ENCODE measurements at places on chromosomes 7 and 10.

GRCh38 chr7:45978010-45978681 lies 57.1 kb upstream of the IGFBP3 start:
- peak; percentile 77 for DNase-seq

DNA sequence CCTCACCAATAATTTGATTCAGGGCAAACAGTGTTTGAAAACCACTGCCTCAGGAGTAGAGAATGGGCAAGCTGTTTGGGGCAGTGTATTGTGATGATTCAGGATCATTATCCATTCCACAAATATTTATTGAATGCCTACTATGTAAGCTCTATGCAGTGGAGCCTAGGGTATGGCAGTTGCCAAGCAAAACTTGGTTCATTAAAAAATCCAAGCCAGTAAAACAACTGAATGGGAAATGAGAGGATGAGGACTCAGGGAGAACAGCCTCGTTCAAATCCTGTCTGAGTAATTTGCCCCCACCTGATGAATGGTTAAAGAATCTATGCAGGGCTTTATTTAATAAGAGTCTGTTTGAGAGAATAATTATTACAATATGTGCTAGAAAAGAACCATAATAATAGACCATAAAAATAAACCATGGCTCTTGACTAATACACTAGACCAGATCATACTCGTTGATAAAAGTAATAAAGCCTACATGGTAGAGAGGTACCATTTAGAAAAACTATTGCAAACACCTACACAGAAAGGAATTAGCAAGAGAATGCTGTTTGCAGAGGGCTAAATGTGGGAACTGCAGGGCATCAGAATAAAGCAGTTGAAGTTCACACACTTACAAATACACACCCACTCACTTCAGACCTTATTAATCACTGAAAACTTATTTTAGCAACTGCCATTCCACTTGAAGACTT lies 71.7 kb downstream of the CREB5 start:
- no peak for DNase-seq

DNA sequence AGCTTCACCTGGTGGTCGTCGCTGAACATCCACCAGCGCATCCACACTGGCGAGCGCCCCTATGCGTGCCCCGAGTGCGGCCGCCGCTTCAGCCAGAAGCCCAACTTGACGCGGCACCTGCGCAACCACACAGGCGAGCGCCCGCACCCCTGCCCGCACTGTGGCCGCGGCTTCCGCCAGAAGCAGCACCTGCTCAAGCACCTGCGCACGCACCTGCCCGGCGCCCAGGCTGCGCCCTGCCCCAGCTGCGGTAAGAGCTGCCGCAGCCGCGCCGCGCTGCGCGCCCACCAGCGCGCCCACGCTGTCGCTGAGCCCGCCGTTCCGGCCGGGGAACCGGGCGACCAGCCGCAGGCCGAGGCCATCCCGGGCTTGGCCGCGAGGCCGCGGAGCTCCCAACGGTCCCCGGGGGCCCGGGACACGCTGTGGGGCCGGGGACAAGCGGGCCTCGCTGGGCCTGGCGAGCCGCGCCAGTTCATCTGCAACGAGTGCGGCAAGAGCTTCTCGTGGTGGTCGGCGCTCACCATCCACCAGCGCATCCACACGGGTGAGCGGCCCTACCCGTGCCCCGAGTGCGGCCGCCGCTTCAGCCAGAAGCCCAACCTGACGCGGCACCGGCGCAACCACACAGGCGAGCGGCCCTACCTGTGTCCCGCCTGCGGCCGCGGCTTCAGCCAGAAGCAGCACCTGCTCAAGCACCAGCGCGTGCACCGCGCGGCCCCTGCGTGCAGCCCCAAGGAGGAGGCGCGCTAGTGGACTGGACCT lies 18.4 kb downstream of the ZNF775 start:
- no peak for DNase-seq

DNA sequence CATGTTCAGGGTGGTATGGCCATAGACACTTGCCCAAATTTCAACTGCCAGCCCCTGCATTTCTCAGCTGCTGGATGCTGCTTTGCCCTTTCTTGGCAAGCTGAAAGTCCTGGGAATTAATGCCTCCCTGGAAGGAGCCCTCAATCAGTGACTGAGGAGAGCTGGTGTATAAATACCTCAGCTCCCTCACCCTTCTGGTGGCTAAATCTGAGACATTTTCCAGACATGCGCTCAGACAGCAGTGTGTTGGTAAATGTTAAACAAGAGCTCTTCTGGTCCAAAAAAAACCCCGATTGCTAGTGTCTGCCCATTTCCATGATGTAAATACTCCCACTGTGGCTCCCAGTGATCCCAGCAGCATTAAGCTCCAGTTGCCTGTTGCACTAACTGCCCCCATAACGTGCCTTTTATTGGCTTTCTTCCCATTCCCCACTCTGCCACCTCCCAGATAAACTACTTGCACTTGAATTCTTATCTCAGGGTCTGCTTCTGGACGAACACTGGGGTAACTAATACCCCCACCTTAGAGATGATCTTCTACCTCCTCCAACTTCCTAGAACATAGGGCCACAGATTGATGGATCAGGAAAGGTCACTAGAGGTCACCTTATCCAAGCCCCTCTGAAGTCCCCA lies 6.7 kb upstream of the MYH16 start:
- DNase-seq = no peak

- DNase-seq = no peak
These were observed 90.9 kb downstream of the POLR1F start for GRCh38 chr7:19617901-19618300.

DNA sequence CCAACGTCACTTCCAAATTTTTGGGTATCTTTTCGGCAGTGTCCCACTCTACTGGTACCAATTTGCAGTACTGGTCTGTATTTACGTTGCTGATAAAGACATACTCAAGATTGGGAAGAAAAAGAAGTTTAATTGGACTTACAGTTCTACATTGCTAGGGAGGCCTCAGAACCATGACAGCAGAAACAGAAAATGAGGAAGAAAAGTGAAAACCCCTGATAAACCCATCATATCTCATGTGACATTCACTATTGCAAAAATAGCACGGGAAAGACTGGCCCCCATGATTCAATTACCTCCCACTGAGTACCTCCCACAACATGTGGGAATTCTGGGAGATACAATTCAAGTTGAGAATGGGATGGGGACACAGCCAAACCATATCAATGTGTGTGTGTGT lies 364.0 kb upstream of the KCND2 start:
- DNase-seq = no peak

- no peak for DNase-seq
These were observed 56.4 kb downstream of the SGMS1 start for GRCh38 chr10:50567384-50567783.

DNA sequence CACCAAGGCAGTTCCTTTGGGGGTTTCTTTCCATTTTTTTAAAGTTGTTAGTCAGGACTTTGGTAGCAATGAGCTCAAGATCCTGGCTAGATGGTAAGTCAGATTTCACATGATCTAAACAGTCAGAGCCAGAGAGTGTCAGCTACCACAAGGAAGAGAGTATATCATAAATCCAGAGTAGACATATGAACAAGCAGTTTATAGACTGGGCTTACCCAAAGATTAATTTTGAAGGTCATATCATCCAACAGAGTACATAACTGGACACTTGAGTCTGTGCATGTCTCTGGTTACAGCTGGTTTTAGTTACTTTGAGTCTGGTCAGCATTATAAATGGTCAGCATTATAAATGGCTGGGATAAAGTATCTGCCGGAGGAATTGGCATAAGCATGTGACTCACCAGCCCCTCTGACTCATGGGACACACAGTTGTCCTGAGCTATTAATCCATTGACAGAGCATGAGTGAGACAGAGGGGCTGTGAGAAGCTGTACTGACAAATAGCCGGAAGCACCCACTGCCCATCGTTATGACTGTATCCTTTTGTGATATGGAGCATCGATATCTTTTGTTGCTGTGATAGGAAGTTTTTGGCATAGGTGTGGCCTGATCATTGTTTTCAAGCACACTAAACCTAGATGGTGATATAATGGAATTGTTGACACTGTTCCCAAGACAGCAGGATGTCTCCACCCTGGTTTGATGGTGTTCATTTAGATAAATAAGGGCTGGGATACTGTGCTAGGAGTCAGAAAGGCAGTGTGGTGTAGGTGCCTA lies 19.3 kb downstream of the PPP1R3C start:
- no peak for DNase-seq

- DNase-seq = no peak
These were observed 138.2 kb downstream of the SNX13 start for GRCh38 chr7:17802056-17802455.

GRCh38 chr10:126497672-126498071 lies 109.4 kb upstream of the ADAM12 start:
- no peak for DNase-seq

DNA sequence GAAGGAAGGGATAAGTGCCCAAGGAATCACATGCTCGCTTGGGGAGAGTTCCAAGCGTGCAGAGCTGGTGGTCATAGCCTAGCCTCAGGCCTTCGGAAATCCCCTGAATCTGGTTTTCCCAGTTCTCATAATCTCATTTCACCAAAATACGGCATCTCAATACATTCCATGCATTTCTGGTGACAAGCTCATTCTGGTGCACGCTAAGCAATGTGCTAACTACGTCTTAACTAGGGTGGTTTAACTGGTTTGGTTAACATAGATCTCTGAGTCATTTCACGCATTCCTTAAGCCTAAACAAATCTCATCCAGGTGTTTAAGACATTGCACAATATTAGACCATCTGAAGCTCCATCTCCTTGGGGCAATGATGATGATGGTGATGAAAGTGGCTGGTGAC lies 72.9 kb upstream of the STEAP1B start:
- peak; percentile 63 for DNase-seq

DNA sequence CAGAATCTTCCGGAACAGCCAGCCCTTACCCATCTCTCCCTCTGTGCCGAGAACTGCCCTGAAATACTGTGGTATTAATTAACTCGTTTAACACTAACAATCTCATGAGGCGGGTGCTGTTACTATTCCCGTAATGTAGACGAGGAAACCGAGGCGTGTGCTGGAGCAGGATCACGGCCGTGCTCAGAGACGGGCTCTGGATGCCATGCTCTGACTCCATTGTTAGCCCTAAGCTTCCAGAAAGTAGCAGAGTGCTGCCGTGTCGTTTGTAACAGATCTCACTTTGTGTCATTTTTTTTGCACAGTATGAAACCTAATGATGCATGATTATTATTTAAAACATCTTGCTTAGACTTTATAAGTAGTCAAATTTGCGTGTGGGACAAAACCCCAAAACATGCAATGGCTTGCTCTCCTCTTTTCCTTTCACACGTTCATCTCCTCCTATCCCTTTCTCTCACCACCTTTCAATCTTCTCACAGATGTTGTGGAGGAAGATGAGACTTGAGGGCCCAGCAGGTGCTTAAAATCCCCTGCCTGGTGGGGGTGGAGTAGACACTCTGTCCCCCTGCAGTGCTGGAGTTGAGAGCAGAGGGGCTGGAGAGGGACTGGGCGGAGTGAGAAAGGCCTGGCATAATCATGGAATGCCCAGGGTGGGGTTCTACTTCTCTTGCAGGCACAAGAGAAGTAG lies 482 bp upstream of the ACTR3C start:
- DNase-seq = no peak

GRCh38 chr7:48454750-48455192 lies 283.5 kb downstream of the ABCA13 start:
- DNase-seq = no peak

GRCh38 chr7:18577096-18577771 lies 81.7 kb downstream of the HDAC9 start:
- no peak for DNase-seq

DNA sequence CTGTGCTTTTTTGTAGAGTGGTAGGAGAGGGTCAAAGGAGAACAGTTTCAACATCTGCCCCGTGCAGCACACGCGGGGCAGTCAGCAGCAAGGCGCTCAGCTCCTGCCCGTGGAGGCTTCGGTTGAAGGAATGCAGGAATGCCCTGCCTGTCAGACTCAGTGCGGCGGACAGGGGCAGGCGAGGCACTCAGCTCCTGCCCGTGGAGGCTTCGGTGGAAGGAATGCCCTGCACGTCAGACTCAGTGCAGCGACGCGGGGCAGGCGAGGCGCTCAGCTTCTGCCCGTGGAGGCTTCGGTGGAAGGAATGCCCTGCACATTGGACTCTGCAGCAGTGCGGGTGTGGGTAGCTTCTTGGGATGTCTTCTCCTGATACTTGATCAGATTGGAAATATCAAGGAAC lies 37.0 kb downstream of the PPP2R2D start:
- DNase-seq = no peak

DNA sequence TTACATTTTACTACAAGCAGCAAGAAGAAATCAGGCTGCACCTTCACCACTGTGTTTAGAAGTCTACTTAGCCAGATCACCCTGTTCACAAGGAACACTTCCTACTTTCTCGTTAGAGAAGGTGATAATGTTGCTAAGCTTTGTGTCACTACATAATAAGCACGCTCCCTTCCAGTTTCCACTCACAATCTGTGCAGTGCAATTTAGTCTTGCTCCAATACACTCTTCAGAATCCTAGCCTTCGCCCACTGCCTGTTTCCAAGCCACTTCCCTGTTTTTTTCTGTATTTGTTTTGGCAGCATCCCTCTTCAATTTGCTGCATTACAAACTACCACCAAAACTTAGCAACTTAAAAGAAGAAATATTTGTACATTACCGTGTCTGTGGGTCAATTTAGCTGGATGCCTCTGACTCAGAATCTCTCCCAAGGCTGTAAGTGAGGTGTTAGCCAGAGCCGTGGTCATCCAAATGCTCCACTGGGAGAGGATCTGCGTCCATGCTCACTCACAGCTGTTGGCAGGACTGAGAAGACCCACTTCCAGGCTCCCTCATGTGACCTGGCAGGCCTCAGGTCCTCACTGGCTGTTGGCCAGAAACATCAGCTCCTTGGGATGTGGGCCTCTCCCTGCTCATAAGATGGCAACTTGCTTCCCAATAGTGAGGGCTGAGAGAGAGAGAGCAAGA lies 110.4 kb downstream of the PON1 start:
- DNase-seq = no peak

DNA sequence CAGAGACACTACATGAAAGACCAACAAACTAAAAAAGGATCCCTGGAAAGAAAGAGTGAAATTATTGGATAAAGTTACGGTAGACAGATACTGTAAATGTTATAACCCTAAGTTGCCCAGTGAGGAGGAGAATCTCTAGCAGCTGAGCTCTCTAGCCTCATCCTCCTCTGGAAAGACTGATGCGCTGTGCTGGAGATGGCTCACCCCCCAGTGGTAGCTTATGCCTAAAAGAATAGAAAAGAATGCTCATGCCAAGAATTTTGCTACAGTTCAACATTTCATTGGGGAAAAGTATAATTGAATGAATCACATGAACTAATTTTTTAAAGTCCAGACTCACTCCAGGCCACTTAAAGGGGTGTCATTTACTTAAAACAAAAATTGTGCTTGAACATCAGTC lies 50.8 kb upstream of the RNF32 start:
- no peak for DNase-seq

DNA sequence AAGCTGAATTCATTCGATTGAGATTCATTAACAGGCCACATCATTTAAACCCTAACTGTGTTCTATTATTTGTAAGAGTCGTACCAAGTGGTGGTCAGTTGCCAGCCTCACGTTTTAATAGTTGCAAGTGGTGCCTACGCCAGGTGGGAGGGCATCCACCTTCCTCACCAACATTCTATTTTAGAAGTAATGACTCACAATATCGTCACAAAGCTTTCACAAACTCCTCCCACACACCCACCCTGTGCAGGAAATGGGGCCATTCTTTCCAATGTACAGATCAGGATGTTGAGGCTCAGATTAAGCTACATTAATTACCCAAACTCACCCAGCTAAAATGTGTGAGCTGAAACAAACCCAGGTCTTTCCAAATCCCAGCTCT lies 77.3 kb upstream of the SAMD8 start:
- DNase-seq = no peak

- no peak for DNase-seq
These were observed 37.0 kb upstream of the MINDY3 start for GRCh38 chr10:15897287-15897686.

- DNase-seq = peak; percentile 98
These were observed at the start of gene ELOVL3 for GRCh38 chr10:102225646-102226541. TSS of gene ELOVL3 (plus strand) at chr10:102226299. CDS start at chr10:102226549, 250 bp downstream.

Measured in T47D (cell line).